Anterior cingulate cortex (tissue), 58 donors: ENCODE measurements at places on chromosomes 4 and X.

- DNase-seq: no peak
Measured at GRCh38 chr4:120771907-120772306, 150.6 kb downstream of the PRDM5 start.

DNA sequence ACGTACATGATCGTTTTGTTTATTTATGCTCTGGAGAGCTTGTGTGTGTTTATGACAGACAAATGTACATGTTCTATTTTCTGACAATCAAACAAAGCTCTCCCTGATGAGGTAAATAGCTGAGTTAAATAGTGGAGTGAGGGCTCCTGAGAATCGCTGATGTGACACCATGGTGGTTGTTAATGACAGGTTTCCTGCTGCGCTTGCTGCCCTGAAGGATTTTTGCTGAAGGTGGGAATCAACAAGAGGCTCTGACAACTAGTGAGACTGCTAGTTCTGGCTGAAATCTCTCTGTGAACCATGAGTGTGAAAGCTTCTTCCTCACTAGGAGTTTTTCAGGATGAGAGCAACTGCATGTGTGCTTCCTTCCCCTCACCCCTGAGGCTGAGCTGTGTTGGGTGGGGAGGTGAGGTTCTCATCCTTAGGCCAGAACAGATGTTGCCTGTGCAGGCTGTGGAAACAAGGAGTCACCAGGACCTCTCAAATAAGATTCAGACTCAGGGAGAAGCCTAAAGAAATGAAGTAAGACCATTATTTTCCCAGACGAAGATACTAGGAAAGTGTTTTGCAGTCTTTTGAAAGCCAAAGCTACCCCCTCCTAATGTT, 173.4 kb upstream of the JADE1 start:
- DNase-seq: no peak

DNA sequence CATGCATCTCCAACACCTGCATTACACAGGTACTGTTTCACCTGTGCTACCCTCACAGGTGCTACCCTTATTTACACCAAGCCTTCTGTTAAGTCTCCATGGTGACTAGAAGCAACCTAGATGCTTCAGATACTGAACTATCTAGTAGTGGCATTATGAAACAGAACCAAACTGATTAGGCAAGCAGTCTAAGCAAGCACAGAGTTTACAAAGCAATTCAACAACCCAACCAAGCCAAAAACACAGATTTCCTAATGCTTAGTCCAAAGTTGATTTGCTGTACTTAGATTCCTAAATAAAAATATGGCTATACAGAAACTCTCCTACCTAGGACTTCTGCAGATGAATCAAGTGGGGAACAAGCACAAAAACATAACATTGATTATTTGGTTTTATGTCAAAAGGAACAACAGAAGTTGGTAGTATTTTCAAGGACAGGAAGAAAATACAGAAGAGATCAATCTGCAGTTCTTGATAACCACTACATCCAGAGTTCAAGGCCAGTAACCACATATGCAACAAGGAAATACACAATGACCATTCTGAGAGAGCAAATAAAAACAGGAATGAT, 3.2 kb downstream of the TAPT1 start:
- DNase-seq: no peak

- DNase-seq: no peak
Measured at GRCh38 chrX:136457303-136457917, 30.3 kb upstream of the BRS3 start.

- DNase-seq: no peak
Measured at GRCh38 chr4:165355900-165356300, 22.9 kb upstream of the CPE start.

DNA sequence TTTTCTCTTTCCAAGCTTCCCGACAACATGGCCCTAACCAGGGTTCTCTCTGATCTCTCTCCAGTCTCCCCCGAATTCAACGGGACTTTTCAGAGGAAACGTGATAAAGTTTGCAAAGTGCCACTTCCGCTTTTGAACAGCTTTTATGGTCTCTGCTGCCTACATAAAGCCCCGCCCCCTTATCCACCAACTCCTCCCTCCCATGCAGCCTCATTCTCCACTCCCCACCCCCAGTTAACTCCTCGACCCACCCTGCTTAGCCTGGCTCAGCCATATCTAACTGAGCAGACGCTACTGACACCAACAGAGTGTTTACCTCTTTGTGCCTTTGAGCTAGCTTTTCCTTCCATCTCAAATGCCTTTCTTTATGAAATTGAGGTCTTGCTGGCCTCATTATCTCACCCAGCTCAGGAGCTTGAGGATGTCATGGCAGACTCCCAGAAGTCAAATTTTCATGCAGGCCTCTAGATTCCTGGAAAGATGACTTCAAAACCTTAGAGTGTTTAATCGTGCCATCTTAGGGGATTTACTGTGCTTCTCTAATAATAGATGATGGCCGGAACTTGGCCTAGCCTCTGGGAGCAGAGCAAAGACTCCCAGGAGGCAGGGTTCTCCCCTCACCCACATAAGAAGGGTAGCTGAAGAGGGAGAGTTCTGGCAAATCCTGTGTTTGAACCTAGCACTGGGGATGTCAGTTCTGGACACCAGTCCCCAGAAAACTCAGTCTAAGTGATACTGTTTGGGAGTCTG, 606.0 kb downstream of the BCOR start:
- DNase-seq: no peak

DNA sequence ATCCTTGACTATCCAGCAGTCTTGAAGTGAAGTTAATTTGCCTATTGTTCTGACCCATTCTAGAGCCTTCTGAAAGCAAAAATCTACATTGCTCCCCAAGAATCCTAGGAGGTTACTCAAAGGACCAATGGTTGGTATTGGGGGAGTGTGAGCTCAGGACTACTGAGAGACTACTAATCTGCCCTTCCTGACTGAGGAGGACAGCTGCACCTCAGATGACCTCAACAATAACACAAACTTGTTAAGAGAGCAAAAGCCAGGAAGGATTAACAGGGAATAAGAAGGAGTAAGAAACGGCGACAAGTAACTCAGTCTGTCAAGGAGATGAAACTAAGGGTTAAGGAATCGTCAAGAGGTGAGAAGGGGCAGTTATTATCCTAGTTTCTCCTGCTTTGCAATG, 43.4 kb downstream of the IDS start:
- no peak for DNase-seq

GRCh38 chr4:28233724-28234123, 1373.1 kb downstream of the STIM2 start:
- no peak for DNase-seq

DNA sequence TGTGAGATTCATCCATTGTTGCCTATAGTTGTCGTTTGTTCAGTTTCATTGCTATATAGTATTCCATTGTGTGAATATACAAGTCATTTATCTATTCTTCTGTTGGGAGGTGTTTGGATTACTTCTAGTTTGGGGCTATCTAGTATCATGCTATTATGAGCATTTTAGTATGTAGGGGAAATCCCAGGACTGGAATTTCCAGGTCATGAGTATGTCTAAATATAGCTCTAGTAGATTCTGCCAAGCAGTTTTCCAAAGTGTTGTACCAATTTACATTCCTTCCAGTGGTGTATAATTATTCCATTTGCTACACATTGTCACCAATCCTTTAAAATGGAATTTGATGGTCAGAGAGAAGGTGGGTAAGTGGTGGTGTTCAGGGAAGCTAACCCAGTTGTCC, 30.1 kb downstream of the EGFL6 start:
- no peak for DNase-seq

- DNase-seq: no peak
Measured at GRCh38 chr4:135065366-135065765, 863.8 kb upstream of the PABPC4L start.

- no peak for DNase-seq
Measured at GRCh38 chrX:46236411-46236810, 308.8 kb downstream of the ZNF674 start.

DNA sequence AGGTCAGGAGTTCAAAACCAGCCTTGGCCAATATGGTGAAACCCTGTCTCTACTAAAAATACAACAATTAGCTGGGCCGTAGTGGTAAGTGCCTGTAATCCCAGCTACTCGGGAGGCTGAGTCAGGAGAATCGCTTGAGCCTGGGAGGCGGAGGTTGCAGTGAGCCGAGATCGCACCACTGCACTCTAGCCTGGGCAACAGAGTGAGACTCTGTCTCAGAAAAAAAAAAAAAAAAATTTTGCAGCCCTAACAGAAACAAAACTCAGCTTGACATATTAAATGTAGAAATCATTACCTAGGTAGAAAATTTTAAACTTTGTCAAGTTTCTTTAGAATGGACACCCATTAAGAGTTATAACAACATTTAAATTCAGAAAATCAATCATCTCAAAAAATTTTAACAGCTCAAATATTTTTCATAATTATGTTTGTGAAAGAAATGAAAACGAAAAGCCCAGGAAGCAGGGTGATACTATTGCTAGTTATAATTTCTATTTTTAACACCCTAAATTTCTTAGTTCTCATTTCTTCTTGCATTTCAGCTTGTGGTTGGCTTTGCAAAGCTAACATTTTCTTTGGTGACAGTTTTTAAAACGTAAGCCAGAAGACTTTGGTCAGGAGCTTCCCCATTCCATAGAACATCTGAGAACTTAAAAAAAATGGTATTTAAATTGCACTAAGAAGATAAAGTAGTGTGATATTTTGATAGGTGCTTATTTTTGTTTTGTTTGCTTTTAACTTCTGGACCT, 33.3 kb upstream of the RBBP7 start:
- DNase-seq: no peak

DNA sequence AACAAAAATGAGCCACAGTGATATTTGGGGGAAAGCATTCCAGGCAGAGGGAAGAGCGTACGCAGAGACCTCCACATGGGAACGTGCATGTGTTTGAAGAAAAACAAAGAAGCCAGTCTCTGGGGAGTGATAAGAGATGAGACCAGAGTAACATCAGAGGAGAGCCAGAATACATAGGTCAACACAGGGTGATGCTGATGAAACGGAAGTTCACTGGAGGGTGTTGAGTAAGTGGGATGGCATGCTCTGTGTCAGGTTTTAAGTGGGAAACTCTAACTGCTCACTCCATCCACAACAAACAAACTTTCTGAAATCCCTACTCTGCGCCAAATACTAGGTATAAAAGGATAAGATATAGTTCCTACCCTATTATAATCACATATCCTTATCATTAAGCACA, 110.0 kb downstream of the ARHGAP6 start:
- no peak for DNase-seq

GRCh38 chr4:17323554-17324385, 188.1 kb downstream of the QDPR start:
- DNase-seq: no peak

GRCh38 chr4:117577686-117578311, 456.5 kb upstream of the NDST3 start:
- DNase-seq: no peak

GRCh38 chrX:112113460-112113859, 30.9 kb upstream of the TRPC5 start:
- no peak for DNase-seq

GRCh38 chr4:172207886-172208285, 394.7 kb downstream of the GALNTL6 start:
- DNase-seq: no peak

DNA sequence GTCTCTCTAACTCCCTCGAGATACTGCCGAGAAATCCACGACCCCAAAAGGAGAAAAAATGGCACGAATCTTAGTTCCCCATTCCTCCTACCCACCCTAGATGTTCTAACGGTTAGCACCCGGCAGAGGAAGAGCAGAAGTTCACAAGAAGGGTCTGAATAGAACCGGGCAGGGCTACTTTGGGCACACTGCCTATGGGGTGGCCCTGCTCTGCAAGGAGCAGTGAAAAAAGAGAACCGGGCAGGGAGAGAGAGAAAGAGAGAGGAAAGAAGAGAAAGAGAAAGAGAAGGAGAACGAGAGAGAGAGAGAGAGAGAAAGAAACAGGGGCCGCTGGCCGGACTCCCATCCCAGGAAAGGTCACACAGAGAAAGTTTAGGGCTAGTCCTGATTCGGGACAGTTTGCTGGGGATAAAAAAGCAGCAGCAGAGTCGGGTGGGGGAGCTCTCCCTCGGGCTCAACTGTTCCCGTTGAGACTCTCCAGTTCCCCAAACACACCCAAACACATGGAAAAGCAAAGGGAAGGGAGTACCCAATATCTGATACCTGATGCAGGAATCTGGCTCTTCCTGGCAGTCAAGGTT, 468 bp downstream of the GLA start:
- DNase-seq: no peak

- no peak for DNase-seq
Measured at GRCh38 chrX:120456973-120457372, 12.1 kb downstream of the LAMP2 start.

GRCh38 chr4:38281371-38282071, 321.3 kb downstream of the PTTG2 start:
- no peak for DNase-seq

GRCh38 chr4:16992566-16993225, 94.3 kb upstream of the LDB2 start:
- no peak for DNase-seq

GRCh38 chr4:142121448-142122350, 485.3 kb downstream of the IL15 start:
- no peak for DNase-seq

- DNase-seq: no peak
Measured at GRCh38 chrX:2898846-2899512, 30.2 kb downstream of the ARSD start.
